LoVo (cell line): ENCODE measurements at places on chromosomes 3 and 15.

- no peak for DNase-seq
Measured at GRCh38 chr3:136414476-136414875, 164.3 kb downstream of the PCCB start.

DNA sequence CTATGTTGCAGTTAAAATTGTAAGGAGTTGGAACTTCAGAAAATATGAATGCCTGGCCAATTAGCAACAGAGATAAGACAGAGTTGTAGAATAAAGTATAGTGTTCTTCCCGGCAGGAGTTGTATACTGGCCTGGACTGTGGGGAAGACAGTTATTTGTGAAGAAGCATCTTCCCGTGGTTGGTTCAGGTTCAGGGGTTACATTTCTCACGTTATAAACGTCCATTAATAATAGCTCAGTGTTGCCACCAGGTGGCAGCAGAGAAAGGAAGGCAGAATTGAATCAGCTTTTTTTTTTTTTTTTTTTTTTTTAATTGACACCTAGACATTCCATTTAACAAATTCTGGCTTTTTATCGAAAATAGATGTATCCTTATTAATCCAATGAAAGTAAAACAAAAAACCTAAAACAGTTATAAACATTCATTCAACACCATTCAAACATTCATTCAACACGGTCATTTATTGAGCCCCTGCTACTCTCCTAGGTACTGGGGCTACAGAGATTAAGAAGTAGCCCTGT, 66.4 kb upstream of the NR2E3 start:
- peak; percentile 62 for DNase-seq

DNA sequence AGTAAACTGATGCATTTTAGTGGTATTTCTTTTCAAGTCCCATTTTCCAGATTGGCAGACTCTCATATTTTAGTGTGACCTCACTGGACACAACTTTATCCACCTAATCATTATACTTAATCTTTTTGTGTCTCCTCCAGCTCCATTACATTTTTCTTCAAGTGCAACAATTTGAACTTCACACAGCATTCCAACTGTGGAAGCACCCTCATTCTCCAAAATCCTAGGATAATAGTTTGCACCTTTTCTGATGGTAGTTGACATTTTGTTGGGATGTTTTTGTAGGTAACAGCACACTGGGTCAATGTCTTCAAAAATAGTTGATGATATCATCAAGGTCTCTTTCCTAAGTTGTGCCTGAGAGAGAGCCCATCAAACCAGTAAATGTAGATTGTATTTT, 123.1 kb downstream of the RYR3 start:
- DNase-seq: no peak

DNA sequence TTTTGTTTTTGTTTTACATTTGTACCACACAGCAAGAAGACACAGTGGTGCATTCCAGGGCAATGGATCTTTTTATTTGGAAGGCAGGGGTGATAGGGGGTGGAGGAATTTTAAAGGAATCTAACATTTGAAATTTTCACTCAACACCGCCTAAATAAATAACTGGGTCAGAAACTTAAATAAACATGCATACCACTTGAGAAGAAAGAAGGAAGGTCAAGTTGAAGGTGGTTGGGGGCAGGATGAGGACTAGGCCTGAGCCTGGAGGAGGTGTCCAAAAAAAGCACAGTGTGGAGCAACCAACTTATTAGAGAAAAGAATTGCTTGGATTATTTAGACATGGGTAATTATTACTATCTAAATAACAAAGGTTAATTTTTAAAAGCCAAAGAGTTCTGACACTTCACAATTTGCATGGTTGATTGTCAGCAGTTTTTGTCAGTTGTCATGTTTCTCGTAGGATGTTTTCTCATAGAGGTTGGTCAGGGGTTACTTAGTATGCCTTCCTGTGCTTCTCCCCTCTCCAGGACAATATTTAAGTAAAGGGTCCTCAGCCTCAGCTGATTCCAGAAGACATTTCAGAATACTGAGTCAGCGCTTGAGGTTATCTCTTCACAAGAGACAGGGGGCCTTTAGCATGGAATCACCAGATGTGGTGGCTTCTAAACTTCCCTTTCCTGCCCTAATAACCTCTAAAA, 173.7 kb upstream of the SLC2A2 start:
- no peak for DNase-seq

- DNase-seq: no peak
Measured at GRCh38 chr15:57118013-57118799, 199.8 kb downstream of the TCF12 start.

DNA sequence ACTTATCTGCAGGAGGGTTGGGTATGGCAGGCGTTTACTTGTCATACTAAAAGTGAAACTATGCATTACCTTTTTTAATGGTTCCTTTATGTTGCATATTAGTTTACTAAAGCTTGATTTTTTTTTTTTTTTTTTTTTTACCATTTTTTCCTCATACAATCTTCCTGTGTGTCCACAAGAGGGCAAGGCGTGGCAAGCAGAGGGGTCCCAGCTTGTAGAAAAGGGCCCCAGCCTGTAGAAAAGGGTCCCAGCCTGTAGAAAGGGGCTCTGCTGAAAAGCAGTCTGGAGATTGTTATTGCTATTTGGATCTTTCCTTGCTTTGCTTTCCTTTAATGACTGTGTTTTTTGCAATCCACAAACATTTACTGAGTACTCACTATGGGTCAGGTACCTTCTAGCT, 21.9 kb downstream of the MKRN2 start:
- no peak for DNase-seq
